NCI-H1436 treated with DMSO at 0.1 percent for 48 hours (cell line): ENCODE measurements at places on chromosomes 7 and 10.

GRCh38 chr7:133155146-133155545, 73.3 kb upstream of the CHCHD3 start:
- no peak for DNase-seq

GRCh38 chr7:4692055-4692454, 10.0 kb downstream of the FOXK1 start:
- no peak for DNase-seq

- DNase-seq: no peak
Observed at GRCh38 chr7:90645784-90646183, 49.7 kb downstream of the CDK14 start.

DNA sequence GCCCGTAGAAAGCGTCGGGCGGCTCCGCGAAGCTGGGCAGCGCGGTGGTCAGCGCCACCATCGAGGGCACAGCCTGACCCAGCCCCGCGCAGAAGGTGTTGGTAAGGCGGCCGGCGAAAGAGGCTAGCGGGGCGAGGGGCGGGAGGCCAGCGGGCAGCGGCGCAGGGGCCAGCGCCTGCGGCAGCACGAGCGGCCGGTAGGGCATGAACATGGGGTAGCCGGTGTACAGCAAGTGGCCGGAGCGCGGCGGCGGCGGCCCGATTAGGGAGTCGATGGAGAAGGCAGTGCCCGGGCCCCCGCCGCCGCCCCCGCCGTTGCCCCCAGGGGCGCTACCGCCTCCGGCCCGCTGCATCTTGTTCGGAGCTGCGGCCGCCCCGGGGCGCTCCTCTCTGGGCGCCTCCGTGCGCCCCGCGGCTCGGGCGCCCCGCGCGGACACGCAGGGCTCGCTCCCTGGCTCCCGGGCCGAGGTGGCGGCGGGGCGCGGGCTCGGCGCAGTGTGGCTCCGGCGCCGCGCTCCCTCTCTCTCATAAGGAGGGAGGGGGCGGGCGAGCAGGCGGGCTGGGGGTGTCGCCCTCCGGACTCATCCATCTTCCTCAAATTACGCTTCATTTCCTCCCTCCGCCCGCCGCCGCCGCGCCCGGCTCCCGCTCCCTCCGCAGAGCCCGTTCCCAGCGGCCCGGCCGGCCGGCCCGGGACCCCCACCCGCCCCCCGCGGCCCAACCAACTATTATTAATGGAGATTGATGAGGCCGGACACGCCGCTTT, at the start of gene GBX1:
TSS of gene GBX1 (minus strand) at position 498 of the 765 bp plus-strand sequence. CDS start at position 352, 146 bp downstream.
- no peak for DNase-seq

DNA sequence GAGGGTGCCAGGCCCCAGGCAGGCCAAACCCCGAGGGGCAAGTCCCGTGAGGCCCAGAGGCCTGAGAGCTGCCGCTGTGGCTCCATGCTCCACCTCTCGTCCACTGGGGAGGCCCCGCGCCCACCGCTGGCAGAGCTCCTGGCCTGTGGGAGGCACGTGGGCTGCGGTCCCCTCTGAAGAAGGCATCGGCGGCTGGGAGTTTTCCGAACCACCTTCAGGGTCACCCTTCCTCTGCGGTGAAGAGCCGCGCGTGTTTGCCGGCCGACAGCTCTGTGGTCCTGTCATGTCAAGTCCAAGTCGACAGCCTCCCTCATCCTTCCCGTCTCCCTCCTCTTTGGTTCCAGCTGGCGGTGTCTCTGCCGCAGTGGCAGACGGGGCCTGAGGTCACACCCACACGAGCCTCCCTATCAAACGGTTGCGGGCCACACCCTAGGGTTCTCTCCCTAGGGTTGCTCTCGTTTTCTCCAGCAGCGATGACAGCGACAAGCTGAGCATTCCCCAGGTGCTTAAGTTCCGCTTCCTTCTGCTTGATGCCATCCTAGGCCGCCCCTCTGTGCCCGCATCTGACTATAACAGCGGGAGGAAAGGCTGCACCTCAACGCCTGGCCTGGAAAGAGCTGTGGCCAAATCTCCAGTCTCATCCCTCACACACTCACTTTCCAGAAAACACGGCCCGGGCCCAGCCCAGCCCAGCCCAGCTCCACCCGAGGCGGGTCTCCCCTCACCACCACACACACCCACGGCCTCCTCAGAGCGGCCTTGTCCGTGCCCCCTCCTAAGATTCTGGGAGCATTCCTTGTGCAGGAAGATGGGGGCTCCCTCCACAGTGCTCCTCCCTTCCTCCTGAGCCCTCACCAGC, 185.0 kb downstream of the ELFN1 start:
- DNase-seq: no peak

DNA sequence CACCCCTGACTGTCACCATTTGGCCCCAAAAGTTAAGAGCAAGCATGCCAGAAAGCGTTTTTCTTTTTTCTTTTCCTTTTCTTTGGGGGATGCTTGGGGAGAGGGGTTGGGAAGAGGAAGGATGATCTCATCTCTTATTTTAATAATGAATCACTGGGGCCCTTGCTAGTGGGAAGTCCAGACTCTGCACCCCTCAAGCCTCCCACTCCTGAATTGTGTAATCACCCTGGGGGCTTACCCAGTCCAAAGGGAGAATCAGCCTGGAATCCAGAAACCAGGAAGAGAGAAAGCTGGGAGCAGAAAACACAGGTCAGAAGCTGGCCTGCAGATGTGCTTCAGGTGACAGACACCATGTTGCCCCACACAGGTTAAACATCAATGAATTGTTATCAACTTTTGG, 14.7 kb upstream of the HABP2 start:
- no peak for DNase-seq

GRCh38 chr7:127913686-127914085, 117.6 kb downstream of the LRRC4 start:
- no peak for DNase-seq

- DNase-seq: no peak
Observed at GRCh38 chr7:894164-894867, 18.0 kb downstream of the GET4 start.

DNA sequence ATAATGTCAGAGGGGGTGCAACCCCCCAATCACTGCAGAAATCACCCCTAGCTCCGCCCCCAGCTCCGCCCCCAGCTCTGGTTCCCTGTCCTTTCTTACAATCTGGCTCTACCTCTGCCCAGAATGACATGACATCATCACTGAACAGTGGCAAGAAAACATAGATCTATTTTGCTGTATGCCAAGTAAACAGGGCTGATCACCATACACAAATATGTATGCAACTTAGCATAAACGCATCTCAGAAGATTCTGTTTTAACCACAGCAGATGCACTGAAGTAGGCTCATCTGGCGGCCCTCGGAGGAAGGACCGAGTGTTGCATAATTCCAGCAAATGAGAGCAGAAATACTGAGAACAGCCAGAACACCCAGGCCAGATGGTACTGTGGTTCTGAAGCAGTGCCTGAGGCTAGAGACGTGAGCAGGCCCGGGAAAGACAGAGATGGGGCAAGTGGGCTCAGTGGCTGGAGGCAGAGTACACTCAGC, 293.3 kb upstream of the KLF14 start:
- DNase-seq: no peak

- DNase-seq: no peak
Observed at GRCh38 chr7:154440651-154441050, 388.5 kb downstream of the DPP6 start.

GRCh38 chr7:17150018-17150417, 148.4 kb upstream of the AHR start:
- no peak for DNase-seq

- no peak for DNase-seq
Observed at GRCh38 chr7:26580064-26580591, 284.3 kb downstream of the SKAP2 start.

GRCh38 chr7:115007751-115008150, 85.9 kb downstream of the MDFIC start:
- no peak for DNase-seq

- DNase-seq: no peak
Observed at GRCh38 chr7:101537935-101538595, 91.0 kb downstream of the MYL10 start.

GRCh38 chr10:95748349-95748748, 7.6 kb upstream of the ENTPD1 start:
- DNase-seq: no peak

GRCh38 chr7:155257482-155258225, 40.0 kb upstream of the INSIG1 start:
- DNase-seq: no peak

GRCh38 chr7:28002638-28003037, 178.0 kb downstream of the JAZF1 start:
- no peak for DNase-seq

GRCh38 chr10:119330342-119330741, 123.0 kb downstream of the GRK5 start:
- no peak for DNase-seq

- no peak for DNase-seq
Observed at GRCh38 chr7:44466300-44467216, 23.9 kb downstream of the NUDCD3 start.

- no peak for DNase-seq
Observed at GRCh38 chr10:12381536-12382156, 32.3 kb downstream of the CAMK1D start.
